Pancreas (tissue), 10 donors: ENCODE measurements at places on chromosomes 13 and 19.

DNA sequence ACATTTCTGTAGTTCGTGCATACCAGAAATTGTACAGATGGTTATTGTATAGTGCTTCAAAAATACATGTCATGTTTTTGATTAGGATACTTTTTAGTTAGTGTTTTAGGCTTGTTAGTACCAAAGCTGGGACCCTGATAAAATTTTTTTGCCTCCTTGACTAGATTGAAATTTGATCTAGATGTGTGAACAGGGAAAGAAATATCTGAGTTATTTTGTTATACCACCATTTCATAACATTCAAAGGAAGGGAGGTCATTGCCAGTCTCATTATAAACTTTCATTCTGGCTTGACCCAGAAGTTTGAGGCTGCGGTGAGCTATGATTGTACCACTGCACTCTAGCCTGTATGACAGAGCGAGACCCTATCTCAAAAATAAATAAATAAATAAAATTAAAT is 9.0 kb downstream of the LMO7 start:
- DNase-seq, result no peak

DNA sequence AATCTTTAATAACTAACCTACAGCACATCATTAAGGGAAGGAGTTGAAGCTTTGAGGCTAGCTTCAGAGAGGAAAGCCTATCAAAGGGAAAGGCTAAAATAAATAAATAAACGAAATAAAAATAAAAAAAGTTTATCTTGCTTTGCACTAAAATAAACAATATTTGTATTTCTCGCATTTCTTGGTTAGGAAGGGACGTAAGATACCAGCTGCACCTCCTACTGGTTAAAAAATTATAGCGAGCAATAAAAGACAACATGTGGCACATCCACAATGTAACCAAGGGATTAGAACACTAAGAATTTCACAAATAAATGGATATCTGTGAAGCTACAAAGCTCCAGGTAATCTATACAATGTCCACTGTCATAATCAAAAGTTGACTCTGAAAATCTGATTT is 194.5 kb downstream of the DACH1 start:
- no peak for DNase-seq

GRCh38 chr19:38912600-38913514 is 871 bp upstream of the CCER2 start:
- no peak for DNase-seq

DNA sequence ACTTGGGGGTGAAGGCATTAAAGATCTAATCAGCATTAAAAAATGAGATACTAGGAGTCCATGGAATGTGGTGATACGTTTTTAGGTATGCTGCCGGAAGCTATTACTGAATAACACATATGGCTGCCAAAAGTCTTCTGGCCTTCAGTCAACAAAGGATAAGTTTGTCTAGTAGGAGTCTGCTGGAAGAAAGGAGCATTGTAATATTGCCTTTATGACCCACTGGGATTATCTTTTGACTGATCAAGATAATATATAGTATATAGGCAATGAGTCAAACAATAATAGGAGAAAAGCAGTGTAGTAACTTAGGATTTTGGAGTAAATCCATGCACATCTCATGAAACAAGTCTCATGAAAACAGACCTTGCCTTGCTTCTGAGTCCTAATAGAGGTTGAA is 295.4 kb downstream of the SLITRK6 start:
- DNase-seq, result no peak

DNA sequence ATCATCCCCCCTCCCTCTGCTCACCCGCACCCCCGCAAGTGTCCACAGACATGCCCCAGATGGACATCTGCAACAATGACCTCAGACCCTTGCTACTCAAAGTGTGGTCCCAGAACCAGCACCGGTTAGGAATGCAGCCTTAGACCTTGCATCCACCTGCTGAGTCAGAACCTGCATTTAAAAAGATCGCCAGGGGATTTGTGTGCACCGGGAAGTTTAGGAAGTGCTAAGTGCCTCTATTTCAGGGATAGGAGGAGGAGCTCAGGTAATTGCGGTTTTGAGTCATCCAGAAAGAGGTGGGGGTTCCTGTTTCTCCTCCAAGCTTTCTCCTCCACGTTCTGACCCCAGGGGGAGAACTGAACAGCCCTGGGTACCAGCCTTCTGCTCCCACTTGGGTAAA is 46.2 kb downstream of the CACNA1A start:
- no peak for DNase-seq

GRCh38 chr13:70835371-70835770 is 727.1 kb upstream of the KLHL1 start:
- DNase-seq, result no peak

- DNase-seq, result no peak
Observed at GRCh38 chr13:104408733-104409132, 1342.5 kb upstream of the SLC10A2 start.

DNA sequence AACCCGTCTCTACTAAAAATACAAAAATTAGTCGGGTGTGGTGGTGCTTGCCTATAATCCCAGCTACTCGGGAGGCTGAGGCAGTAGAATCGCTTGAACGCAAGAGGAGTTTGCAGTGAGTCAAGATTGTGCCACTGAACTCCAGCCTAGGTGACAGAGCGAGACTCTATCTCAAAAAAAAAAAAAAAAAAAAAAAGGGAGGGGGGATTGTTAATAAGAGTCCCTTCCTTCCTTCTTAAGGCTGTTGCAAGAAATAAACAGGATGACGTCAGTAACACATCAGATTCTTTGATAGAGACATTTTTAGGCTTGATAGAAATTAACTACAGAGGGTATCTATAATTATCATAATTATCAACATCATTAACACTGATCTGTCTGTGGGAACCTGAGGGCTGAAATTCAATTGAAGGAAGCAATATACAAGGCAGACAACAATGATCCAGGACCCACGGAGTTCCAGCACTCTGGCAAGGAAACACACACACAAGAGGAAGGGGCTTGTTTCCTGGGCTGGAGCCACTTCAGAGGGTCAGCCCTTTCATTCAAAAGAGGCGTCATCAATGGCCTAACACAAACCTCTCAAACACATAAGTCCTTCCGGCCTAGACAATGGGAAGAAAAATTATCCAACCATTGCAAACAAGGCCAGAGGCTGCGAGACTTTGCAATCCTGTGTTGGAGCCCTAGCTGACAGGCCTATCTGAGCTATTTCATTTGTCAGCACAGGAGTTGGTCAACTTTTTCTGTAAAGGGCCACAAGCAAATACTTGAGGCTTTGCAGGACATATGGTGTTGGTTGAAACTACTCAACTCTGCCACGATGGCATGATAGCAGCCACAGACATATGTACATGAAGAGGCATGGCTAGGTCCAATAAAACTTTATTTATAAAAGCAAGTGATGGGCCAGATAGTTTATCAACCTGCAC is 105.2 kb downstream of the INSR start:
- no peak for DNase-seq

DNA sequence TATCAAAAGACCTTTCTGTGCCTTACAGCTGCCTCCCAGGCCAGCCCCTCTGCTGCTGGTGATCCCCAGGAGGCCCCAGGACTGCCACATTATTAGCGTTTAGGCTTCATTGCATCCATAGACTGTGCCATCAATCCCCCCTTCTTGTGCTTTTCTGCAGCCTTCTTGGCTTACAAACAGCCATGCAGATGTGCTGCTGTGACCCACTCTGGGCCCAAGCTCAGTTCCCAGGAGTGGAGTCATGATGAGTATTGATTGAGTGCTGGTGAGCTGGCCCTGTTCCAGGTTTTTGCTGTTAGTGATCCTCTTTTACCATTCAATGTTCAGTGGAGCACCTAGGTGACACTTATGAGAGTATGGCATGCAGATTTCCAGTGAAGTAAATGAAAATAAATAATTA is 59.9 kb upstream of the SLAIN1 start:
- DNase-seq, result no peak

DNA sequence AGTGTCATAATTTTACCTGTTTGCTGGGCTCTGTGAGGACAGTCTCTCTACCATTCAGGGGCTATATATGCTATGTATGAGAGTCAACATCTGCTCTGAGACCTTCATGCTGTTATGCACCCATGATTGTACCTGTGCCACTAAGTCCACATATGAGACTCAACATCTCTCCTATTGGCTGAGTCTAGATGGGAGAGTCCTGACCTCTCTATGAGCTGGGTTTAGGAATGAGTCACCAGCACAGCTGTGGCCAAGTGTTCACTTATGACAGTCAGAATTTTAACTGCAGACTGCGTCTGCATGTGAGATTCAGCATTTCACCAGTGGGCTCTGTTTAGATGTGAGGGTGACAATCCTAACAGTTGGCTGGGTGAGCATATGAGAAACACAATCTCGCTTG is 49.5 kb downstream of the ZNF729 start:
- no peak for DNase-seq

GRCh38 chr13:89783221-89783755 is 1564.2 kb upstream of the MIR17HG start:
- DNase-seq, result no peak

GRCh38 chr13:90792335-90792734 is 555.2 kb upstream of the MIR17HG start:
- DNase-seq, result no peak

GRCh38 chr19:7861619-7862412 is 12.4 kb downstream of the PRR36 start:
- no peak for DNase-seq

- DNase-seq, result peak; percentile 52
Observed at GRCh38 chr19:42151782-42152684, 19.8 kb upstream of the POU2F2 start.

GRCh38 chr13:33290421-33290965 is 4.9 kb upstream of the STARD13 start:
- DNase-seq, result no peak
